Left forelimb (tissue), 1 donor: ENCODE measurements at places on chromosomes 6 and 20.

GRCh38 chr20:23212011-23212410, 125.9 kb upstream of the CD93 start:
- no peak for DNase-seq

DNA sequence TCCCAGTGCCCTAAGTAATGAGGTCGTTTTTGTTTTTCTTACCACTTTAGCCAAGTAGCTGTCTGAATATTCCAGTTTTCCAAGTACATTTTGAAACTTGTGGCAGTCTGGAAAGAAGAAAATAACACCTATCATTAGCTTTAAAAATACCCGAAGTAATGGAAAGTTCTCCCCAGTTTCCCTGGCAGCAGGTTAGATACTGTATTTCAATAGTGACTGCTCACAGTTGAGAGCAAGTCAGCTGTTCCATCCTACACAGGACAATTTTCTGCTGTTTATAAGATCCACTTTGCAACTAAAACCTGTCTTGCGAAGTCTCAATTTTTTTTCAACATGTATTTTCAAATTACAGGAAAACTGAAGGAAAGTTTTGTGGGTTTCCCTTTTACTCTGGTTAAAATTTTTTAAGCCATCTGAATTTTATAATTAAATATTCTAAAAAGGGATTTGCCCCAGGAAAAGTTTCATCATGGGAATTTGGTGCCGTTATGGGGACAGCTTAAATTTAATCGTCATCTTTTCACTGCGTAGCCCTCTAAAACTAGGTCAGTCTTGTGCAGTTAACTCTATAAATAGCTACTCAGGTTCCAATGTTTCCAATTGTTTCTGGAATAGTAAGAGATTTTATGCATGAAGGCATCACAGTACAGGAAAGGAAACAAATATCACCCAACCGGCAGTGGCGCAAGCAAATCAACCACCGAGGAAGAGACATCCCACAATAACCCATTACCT, 96.9 kb downstream of the MBOAT1 start:
- DNase-seq: no peak

- DNase-seq: no peak
Measured at GRCh38 chr20:44093249-44093582, 93.8 kb downstream of the JPH2 start.

- DNase-seq: no peak
Measured at GRCh38 chr6:83976871-83977270, 56.7 kb upstream of the MRAP2 start.

DNA sequence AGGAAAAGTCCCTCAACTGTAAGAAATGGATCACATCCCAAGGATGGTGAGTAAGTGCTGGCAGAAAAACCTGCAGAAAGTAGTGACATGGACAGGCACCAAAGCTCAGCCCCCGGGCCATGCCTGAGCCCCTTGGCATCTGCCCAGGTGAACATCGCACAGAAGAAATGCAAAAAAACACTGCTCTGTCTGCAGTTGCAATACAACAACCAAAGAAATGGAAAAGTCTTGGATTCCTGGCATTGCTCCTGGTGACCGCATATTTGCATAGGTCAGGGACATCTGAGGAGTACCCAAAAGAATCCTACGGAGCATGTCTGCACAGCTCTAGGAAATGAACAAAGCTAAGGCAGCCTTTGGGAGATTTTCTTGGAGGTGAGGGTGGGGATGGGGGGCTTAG, 63.1 kb upstream of the PTPRT start:
- DNase-seq: no peak

GRCh38 chr6:71488186-71488585, 199.6 kb downstream of the OGFRL1 start:
- no peak for DNase-seq

DNA sequence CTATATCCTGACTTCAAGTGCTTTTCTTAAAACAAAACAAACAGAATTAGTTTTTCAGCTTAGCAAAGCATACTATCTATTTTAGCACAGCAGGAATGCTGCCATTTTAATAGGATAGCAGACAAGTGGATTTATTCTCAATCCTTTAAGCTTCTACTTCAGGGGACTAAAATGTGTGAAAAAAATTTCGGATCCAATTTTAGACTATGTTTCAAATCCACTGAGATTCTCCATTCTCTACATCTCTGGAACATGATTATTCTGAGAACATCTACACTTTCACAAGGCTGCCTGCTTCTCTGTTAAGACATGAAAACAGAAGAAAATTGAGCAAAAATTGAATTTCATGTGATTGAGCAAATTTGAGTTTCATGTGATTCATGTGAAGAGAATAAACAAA, 1321.3 kb downstream of the HACE1 start:
- no peak for DNase-seq

DNA sequence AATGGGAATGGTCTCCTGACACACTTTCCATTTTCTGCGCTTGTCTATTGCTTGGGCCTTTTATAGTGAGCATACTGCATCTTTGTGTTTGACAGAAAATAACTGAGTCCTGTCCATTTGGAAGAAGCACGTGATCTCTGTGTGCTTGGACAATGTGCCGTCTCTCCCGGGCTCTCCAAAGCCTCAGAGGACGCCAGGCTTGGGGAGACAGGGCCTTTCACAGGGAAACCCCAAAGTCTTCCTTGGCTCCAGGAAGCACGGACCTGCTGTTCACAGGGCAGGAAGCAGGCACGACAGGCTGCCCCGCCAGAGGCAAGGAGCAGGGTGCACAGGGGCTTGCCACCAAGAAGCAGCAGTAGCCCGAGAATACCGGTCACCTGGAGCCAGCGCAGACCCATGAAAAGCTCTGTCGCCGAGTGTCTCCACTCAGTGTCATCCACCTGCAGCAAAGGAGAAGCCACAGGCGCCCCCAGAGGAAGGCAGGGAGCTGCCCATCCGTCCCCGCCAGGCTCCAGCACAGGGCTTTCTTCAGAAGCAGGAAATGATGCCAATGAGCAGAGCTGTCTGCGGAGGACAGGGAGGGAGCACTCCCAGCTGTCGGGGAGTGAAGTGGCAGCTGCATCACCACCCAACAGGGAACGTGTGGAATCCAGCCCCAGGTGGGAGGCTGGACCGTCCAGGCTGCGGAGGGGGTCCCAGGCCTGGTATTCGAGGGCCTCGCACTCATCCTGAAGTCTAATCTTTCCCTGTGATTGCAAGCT, 135.1 kb downstream of the AGPAT4 start:
- no peak for DNase-seq

GRCh38 chr20:21526776-21527175, 12.9 kb upstream of the NKX2-2 start:
- no peak for DNase-seq
